ENCODE measurements at places on chromosomes 3 and 15.

GRCh38 chr3:33096093-33096868 lies 665 bp downstream of the GLB1 start:
- no peak for DNase-seq

DNA sequence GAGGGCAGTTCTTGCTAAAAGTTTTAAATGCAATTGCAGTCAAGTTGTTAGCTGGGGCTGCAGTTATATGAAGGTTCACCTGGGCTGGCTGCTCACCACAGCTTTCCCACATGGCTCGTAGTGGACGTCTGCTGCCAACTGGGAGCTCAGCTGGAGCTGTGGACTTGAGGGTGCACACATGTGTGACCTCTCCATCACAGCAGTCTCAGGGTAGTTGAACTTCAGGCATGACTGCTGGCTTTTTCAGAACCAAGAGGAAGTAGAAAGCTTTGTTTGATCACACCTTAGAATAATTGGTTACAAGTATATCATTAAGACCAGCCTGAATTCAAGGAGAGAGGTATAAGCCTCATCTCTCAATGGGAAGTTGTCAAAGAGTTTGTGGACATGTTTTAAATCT lies 74.1 kb downstream of the CHL1 start:
- DNase-seq, result no peak

DNA sequence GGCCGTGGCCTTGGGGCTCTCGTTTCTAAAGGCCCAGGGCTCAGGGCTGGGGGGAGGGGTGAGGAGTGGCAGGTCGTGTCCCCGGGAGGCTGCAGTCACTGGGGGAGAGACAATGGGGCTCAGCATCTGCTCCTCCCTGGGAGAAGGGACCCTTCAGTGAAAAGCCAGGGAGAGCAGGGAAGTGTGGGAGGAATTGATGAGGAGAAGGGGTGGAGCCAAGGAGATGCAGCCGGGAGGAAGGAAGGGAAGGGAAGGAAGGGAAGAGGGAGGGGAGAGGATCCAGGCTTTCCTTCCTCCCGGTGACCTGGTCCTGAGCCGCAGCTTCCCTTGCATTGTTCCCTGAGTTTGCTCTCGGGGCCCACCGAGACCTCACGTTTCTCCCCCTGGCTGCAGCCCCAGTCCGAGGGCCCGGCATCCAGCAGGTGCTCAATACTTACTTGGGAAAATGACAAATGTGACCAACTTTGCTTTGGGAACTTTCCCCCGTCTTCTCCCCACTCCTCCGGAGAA lies 1.4 kb upstream of the ZNF710 start:
- DNase-seq, result no peak

- no peak for DNase-seq
These were observed at the start of gene HYAL1 for GRCh38 chr3:50303013-50303815. Gene HYAL1 (minus strand): TSS chr3:50303574. CDS start chr3:50302956, 618 bp downstream.

GRCh38 chr3:69079269-69080159 lies 651 bp downstream of the UBA3 start:
- DNase-seq, result no peak

DNA sequence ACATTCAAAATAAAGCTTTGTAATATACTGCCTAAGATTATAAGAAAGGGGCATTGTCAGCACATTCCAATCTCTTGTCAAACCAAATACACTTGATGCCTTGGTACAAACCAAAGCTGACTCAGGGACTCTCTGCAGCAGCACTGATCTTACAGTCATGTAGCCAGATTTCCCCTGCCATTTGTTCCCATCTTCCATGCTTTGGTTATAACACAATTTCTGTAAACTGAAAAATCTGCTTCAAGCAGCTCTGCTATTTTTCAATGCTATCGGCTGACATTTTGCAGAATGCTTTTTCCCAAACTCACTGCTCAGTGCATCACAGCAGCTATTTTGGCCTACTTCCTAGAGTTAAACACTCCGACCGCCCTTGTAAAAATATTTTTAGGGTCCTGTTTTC lies 18.2 kb downstream of the PLOD2 start:
- DNase-seq, result no peak

GRCh38 chr3:53672981-53673380 lies 173.2 kb downstream of the CHDH start:
- no peak for DNase-seq

DNA sequence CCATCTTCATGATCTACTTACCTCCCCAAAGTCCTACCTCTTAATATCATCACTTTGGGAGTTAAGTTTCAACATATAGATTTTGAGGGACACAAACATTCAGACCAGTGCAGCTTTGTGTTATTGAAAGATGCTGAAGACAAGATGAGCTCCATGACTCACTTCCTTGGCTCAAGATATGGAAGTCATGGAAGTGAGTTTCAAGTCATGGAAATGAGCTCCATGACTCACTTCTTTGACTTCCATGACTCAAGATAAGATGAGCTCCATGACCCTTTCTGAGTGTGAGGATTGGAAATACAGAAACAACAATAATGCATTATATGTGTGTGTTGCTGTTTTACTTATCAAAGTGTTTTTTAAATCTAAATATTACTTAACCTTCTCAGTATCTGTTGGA lies 170.2 kb upstream of the TPRG1 start:
- DNase-seq, result peak; percentile 34

GRCh38 chr3:143298886-143299535 lies 179.4 kb downstream of the CHST2 start:
- DNase-seq, result no peak

DNA sequence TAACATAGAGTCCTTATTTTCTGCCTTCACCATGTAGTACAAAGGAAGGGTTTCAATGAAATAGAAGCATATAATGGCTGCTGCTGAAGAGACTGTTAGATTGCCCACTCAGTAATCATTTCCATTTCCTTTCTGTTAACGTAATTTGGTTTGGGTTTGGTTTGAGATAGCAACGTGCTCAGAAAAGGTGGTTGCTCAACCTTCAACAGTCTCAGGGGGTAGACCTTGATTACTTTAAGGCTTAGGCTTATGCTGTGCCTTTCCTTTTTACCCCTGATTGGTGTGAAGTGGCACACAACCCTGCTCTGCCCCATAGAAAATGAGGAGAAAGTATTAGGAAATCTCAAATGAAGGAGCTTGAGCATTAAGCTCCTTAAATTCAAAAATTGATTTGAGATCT lies 163.7 kb upstream of the TP63 start:
- no peak for DNase-seq

DNA sequence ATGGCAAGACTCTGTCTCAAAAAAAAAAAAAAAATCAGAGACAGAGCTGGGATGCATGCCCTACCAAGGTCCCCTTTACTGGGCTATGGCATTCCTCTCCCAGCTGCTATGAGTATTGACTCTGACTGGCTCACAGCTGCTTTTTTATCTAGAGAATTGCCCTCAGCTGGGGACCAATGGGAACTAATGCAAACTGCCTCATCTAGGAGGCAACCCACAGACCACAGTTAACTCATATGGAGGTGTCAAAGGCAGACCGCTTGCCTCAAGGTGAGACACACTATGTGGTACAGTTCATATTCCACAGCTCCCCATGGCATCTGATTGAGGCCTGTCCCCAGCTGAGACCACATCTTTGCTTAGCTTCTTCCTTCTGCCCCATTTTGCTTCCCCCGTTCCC lies 183.5 kb upstream of the EOMES start:
- DNase-seq, result no peak

DNA sequence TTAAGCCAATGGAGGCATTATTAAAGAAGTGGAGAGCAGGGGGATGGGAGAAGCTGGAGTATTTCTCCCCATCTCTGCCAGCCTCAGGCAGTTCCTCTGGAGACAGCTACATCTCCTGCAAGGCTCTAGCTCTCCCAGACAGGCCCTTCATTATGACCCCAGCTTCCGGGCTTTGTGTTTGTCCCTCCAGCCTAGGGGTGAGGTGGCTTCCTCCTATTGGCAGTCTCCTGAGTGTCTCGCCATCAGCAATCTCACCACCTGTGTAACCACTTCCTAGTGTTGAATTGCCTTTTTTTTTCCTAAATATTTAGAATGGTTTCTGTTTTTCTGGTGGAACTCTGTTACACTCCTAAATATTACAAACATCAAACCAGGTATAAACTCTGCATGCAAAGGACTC lies 122.3 kb downstream of the FAM174B start:
- no peak for DNase-seq

GRCh38 chr3:63043631-63044030 lies 168.4 kb upstream of the CADPS start:
- DNase-seq, result no peak

GRCh38 chr3:142614059-142614626 lies 17.9 kb downstream of the PLS1 start:
- DNase-seq, result no peak

DNA sequence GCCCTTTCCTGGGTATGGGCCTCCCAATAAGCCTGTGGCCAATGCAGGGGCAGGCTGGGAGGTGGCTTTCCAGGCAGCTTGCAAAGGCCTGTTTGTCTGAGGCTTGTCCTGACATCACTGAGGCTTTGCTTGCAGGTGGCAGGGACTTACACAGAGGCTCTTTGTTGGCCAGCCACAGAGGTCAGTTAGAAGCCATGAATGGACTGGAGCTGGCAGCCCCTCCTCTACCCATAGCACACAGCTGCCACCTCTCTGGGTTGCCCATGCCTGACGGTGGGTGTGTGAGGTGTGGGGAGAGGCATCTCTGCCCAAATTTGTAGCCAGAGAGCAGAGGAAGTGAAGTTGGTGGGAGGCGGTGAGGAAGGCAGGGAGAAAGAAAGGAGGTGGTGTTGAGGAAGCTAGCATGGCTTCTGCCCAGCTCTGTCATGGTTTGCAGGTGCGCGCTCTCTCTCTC lies 17.1 kb downstream of the LIMD1 start:
- DNase-seq, result no peak

DNA sequence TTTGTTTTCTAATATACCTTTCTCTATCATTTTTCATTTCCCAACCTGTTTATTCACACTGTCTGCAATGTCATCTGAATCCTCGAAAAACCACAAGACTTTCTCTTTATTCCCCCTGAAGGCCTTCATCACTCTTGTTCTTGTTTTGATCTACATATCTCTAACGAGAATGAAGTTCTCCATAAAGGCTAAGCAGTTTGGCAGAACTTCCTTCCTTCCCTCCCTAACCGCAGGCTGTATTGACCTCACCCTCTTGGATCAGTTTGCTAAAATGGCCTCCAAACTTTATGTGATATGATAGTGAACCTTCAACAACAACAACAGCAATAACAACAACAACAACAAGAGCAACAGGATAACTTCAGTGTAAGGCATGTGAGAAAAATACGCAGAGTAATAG lies 392.8 kb downstream of the TIGIT start:
- DNase-seq, result no peak

GRCh38 chr3:51388286-51389029 lies 2.6 kb upstream of the RBM15B start:
- no peak for DNase-seq

GRCh38 chr15:73156431-73157191 lies 104.3 kb downstream of the NEO1 start:
- no peak for DNase-seq

- DNase-seq, result no peak
These were observed 413.5 kb downstream of the TIGIT start for GRCh38 chr3:114707252-114707860.

- no peak for DNase-seq
These were observed 115.2 kb downstream of the ASB7 start for GRCh38 chr15:100717596-100717995.

- no peak for DNase-seq
These were observed 644.6 kb downstream of the CADM2 start for GRCh38 chr3:85603378-85603777.

GRCh38 chr3:42419563-42419962 lies 9.2 kb upstream of the LYZL4 start:
- DNase-seq, result no peak

- no peak for DNase-seq
These were observed 643.8 kb downstream of the SQOR start for GRCh38 chr15:46278486-46279090.

DNA sequence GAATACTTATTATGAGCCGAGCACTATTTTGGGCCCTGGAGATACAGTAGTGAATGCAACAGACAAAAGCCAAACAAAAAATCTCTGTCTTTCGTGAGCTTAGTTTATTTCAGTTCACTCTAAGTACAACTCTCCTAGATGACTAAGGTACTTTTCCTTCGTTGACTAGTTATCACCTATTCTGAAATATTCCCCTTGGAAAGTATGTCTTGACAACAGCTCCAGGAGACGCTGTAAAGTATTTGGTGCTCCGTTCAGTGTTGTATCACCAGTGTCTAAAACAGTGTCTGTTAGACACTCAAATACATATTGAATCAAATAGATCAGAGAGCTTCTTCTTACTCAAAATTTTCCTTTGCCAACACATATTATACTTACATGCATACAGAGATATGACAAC lies 119.6 kb downstream of the TFDP2 start:
- DNase-seq, result no peak

DNA sequence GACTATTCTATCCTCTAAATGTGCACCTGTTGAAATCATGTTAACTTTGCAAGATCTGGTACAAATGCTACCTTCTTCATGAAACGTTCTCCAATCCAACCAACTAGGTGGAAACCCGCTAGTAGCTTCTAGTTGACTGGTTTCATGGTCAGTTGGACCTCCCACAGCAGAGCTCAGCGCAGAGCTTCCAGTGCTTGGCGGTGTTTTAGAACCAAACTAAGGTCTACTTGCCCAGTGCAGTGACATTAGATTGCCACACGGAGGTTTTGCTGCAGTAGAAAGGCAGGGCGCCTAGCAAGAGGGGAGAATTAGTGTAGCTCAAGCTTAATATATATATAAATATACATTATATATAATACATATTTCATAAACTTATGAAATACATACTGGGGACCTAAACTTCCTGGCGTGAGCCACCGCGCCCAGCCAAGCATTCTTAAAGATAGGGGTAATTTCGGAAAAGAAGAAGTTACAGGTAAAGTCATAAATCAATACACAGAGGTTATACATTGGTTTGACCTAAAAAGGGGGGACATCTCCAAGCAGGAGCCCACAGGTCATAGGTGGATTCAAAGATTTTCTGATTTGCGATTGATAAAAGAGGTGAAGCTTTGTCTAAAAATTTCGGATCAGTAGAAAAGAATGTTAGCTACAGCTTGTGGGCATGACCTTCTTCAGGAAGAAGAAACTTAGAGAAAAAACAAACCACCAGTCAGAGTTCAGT lies 2.1 kb upstream of the OXSR1 start:
- DNase-seq, result no peak

GRCh38 chr3:45552031-45552793 lies 42.3 kb upstream of the LIMD1 start:
- no peak for DNase-seq

Data from glomerular endothelial cell (primary cell).